KBM-7 (cell line): ENCODE measurements at places on chromosomes 16 and 17.

DNA sequence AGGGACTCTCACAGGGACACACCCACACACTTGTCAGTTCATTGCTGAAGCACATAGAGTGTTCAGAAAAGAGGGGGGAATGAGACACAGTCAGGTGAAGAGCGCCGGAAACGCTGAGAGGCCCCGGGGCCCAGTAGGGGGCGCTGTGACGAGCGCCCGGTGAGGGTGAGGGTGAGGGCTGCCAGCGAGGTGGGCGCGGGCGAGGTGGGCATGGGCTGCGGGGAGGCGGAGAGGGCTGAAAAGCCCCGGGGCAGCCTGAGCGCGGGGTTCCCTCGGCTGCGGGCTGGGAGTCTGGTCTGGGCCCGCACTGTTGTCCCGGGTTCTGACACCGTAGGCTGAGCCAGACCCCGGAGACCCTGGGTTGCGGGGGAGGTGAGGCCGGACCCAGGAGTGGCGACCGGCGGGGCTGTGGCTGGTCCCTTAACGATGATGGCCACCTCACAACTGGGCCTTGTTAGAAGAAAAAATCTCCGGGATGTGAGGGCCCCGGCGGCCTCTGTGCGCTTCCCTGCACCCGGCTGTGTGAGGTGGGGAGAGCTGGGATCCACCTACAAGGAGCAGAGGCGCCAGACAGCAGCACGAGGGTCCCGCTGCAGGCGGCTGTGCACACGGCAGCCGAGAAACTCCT, 91.4 kb downstream of the C16orf78 start:
- no peak for DNase-seq

DNA sequence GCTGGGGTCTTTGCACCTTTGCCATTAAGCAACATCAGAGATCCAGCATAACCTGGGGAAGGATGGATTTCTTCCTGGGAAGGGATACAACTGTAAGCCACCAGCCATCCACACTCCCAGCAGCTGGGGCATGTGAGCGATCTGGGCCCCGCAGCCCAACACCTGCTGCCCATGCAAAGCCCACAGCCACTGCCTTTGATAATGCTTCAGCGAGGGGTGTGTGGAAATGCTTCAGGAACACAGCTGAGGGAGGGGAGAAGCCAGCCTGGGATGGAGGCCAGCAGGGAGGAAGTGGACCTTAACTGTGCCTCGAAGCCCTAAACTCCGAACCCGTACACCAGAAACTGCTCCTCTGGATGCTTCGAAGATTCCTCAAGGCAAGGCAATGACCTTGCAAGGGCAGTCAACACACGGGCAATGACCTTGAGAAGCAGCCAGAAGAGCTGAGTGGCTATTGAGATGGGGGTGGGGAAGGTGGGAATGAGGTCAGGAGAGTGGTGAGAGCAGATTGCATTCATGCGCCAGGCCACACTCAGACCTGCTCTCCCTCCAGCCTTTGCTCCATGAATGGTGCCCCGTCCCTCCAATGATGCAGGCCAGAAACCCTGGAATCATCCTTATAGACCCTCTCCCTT, 49.1 kb downstream of the KATNIP start:
- no peak for DNase-seq

- DNase-seq, result no peak
These were observed 30.7 kb upstream of the CCNF start for GRCh38 chr16:2398520-2398919.

DNA sequence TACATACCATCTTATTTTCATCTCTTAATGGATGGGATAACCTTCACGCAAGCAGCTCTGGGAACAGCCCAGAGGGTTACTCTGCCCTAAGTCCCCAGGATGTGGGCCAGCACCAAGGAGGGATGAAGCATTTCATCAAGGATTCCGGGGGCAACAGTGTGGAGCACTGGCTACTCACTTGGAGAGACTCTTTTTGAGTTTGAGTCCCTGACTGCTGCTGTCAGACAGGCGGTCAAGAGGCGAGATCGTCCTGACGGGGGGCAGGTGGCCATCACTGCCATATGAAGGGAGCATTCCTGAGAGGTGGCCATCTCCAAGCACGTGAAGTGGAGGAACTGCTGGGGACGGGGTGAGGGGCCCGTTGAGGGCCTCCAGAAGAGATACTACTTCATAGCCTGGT, 18.1 kb upstream of the FOXJ1 start:
- no peak for DNase-seq

DNA sequence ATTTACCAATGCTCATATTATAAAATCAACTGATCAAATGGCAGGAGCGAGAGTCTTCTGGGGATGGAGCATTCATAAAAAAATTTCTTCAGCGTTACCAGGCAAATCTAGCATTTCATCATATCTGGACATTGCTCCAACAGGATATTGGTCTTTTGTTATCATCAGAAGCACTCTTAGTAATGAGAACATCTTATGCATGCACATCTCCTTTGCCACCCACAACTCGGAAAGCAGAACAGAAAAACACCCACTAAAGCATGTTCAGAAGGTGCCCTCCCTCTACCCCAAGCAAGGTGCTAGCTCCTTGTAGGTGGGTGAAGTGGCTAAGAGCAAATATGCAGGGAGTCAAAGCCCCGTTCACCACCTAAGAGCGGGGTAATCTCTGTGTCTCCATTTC, 18.9 kb downstream of the ARHGAP17 start:
- DNase-seq, result no peak

GRCh38 chr16:3170440-3171180, 17.4 kb upstream of the OR1F1 start:
- DNase-seq, result no peak

- no peak for DNase-seq
These were observed 56.4 kb downstream of the LITAF start for GRCh38 chr16:11530171-11530940.

- no peak for DNase-seq
These were observed 72.0 kb upstream of the KSR1 start for GRCh38 chr17:27384261-27384701.

GRCh38 chr16:25257470-25257955, at the start of gene ZKSCAN2:
TSS of gene ZKSCAN2 (minus strand) at chr16:25257845. CDS start at chr16:25257127, 718 bp downstream.
- DNase-seq, result peak; percentile 88
